Cardiac atrium fibroblast (primary cell): ENCODE measurements at places on chromosomes 4 and X. TPM values are rescaled to one million over a fixed set of nuclear protein-coding genes. Genes with fewer than 3 reads are reported as not detected.

C4orf54 gene
- not detected in 2 replicates for total RNA-seq

PAGE5 gene
- total RNA-seq = not detected in 2 replicates

SH3D19 gene
- 103 and 145 TPM in 2 replicates for total RNA-seq

ZAR1 gene
- total RNA-seq = not detected in 2 replicates

CLRN2 gene
- total RNA-seq = not detected in 2 replicates

MTTP gene
- not detected in 2 replicates for total RNA-seq

CWH43 gene
- total RNA-seq = not detected in 2 replicates

CT45A5 gene
- total RNA-seq = not detected in 2 replicates

MAGEA2 gene
- not detected in 2 replicates for total RNA-seq

XAGE3 gene
- total RNA-seq = not detected in 2 replicates

RBBP7 gene
- 59.0 and 76.8 TPM in 2 replicates for total RNA-seq

GYPE gene
- total RNA-seq = 0.49 and 0.54 TPM in 2 replicates

SPOCK3 gene
- total RNA-seq = 0.36 and 0.49 TPM in 2 replicates

PRMT9 gene
- 6.0 and 6.2 TPM in 2 replicates for total RNA-seq

SPP1 gene
- not detected in 2 replicates for total RNA-seq

OPHN1 gene
- 1.5 and 4.7 TPM in 2 replicates for total RNA-seq

MMAA gene
- total RNA-seq = 3.7 and 3.8 TPM in 2 replicates

TEX11 gene
- not detected in 2 replicates for total RNA-seq

NLRP2B gene
- not detected in 2 replicates for total RNA-seq

PDK3 gene
- 12.1 and 15.9 TPM in 2 replicates for total RNA-seq

ANXA10 gene
- 1.6 and 7.0 TPM in 2 replicates for total RNA-seq

DDIT4L gene
- 0.18 and 1.6 TPM in 2 replicates for total RNA-seq

GSX2 gene
- total RNA-seq = not detected in 2 replicates

RAB40A gene
- total RNA-seq = 0.16 and 0.90 TPM in 2 replicates

CHRDL1 gene
- 1.4 and 7.8 TPM in 2 replicates for total RNA-seq

EDA2R gene
- 3.2 and 7.1 TPM in 2 replicates for total RNA-seq

EFHC2 gene
- 0.16 and 0.72 TPM in 2 replicates for total RNA-seq

RAB41 gene
- total RNA-seq = not detected in 2 replicates

GJB1 gene
- total RNA-seq = not detected in 2 replicates

CTAG1A gene
- total RNA-seq = not detected in 2 replicates

F9 gene
- total RNA-seq = not detected in 2 replicates

NWD2 gene
- total RNA-seq = not detected in 2 replicates

CCDC120 gene
- total RNA-seq = 1.1 and 1.6 TPM in 2 replicates

P2RY4 gene
- total RNA-seq = not detected in 2 replicates

PTCHD1 gene
- total RNA-seq = under 0.01 TPM in 1 of 2 replicates, not detected in the other

USP26 gene
- total RNA-seq = not detected in 2 replicates

CXCL1 gene
- 191 and 1,056 TPM in 2 replicates for total RNA-seq

DCHS2 gene
- total RNA-seq = not detected in 2 replicates

TEX13C gene
- total RNA-seq = not detected in 2 replicates

RAB40AL gene
- total RNA-seq = not detected in 2 replicates

IBSP gene
- total RNA-seq = not detected in 2 replicates

IL13RA2 gene
- 5.2 and 13.1 TPM in 2 replicates for total RNA-seq

FAAH2 gene
- under 0.01 TPM in 1 of 2 replicates, not detected in the other for total RNA-seq

PPP3CA gene
- 24.6 and 30.3 TPM in 2 replicates for total RNA-seq

ZDHHC15 gene
- total RNA-seq = under 0.01 TPM in 1 of 2 replicates, not detected in the other

TKTL1 gene
- total RNA-seq = not detected in 2 replicates

SASH3 gene
- not detected in 2 replicates for total RNA-seq

FGFR3 gene
- total RNA-seq = 1.8 and 3.4 TPM in 2 replicates

NXF2B gene
- not detected in 2 replicates for total RNA-seq

SPARCL1 gene
- 61.2 and 133 TPM in 2 replicates for total RNA-seq

CCNQ gene
- 33.8 and 36.5 TPM in 2 replicates for total RNA-seq

SPANXN3 gene
- total RNA-seq = not detected in 2 replicates

PF4V1 gene
- total RNA-seq = 0.90 and 4.9 TPM in 2 replicates

SMIM10L2A gene
- under 0.01 and 0.49 TPM in 2 replicates for total RNA-seq

ODAPH gene
- total RNA-seq = not detected in 2 replicates
